ENCODE measurements at places on chromosomes 2 and 18.

- no peak for DNase-seq
Measured at GRCh38 chr2:49335546-49335945, 181.2 kb upstream of the FSHR start.

GRCh38 chr2:10824191-10824590 lies 11.6 kb upstream of the PDIA6 start:
- no peak for DNase-seq

- no peak for DNase-seq
Measured at GRCh38 chr2:83953697-83954096, 505.4 kb downstream of the SUCLG1 start.

- DNase-seq = no peak
Measured at GRCh38 chr18:10055125-10055750, 141.4 kb downstream of the VAPA start.

GRCh38 chr2:115596659-115597375 lies 1154.4 kb downstream of the DPP10 start:
- no peak for DNase-seq

DNA sequence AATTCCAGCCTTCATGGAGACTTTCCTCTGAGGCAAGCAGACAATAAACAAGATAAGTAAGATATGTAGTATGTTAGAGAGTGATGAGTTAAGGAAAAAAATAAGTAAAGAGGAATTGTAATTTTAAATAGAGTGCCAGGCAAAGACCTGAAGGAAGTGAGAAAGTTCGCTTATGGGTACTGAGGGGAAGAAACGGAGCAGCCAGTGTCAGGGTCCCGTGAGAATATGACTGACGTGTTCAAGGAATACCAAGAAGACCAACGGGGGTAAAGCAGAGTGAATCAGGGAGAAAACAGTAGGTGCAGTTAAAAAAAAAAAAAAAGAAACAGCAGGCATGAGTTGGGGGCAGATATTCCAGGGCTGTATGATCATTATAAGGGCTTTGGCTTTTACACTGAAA lies 45.1 kb downstream of the ARHGEF33 start:
- DNase-seq = no peak

- DNase-seq = no peak
Measured at GRCh38 chr2:236265675-236266074, 1.5 kb upstream of the ASB18 start.

All from activated gamma-delta T cell treated with anti-CD3 and anti-CD28 coated beads, Interleukin-2, amount 50 U/mL, for 16 hours (primary cell).